Stimulated activated CD4-positive, alpha-beta T cell treated with anti-CD3 and anti-CD28 coated beads, Interleukin-15, amount 100 ng/mL, for 24 hours (primary cell): ENCODE measurements at places on chromosomes 1 and 21.

DNA sequence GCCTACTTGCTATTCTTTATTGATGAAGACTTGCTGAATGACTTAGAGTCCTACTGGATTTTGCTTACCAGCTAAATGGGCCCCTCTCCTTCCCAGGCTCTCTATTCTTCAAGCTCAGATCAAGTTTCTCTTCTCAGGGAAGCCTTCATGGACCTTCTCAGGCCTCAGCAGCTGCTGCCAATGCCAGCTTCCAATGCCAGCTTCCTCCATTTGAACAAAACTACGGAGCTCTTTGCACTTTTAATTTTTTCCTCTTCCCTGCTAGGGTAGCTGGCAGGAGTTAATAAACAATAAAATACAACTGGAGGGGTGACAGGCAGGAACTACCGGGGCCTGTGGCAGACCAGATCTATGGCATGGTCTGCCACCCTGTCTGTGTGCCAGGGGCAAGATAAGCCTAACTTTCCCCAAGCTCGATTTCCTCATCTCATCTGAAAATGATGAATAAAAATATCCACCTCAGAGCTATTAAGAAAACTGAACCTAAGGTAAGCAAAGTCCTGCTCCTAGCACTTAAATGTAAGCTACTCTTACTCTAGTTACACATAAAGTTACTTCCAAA, 995 bp upstream of the IPO13 start:
- no peak for DNase-seq

DNA sequence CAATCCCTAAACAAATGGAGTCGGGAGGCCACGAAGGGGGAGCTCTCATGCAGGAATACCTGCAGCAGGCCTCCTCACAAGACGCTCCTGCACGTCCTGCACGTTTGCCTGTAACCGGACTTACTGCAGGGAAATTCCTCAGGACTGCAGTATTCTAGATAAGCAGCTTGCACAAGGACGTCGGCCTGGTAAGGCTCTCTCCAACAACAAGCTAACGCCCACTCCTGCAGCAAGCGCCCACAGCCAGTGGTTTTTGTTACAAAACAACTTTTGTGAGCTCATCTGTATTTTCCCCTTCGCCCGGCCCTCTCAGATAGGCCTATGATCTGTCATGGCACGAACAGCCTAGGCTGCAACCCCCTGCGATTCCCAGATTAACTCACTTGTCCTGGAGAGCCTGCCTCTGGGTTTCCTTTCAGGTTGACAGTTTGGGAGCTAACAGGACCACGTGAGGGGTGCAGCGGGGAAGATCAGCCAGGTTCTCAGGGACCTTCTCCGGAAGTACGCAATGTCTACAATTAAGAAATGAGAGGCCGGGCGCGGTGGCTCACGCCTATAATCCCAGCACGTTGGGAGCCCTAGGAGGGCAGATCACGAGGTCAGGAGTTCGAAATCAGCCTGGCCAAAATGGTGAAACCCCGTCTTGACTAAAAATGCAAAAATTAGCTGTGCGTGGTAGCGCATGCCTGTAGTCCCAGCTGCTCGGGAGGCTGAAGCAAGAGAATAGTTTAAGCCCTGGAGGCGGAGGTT, 921 bp upstream of the MIB2 start:
- peak; percentile 69 for DNase-seq

DNA sequence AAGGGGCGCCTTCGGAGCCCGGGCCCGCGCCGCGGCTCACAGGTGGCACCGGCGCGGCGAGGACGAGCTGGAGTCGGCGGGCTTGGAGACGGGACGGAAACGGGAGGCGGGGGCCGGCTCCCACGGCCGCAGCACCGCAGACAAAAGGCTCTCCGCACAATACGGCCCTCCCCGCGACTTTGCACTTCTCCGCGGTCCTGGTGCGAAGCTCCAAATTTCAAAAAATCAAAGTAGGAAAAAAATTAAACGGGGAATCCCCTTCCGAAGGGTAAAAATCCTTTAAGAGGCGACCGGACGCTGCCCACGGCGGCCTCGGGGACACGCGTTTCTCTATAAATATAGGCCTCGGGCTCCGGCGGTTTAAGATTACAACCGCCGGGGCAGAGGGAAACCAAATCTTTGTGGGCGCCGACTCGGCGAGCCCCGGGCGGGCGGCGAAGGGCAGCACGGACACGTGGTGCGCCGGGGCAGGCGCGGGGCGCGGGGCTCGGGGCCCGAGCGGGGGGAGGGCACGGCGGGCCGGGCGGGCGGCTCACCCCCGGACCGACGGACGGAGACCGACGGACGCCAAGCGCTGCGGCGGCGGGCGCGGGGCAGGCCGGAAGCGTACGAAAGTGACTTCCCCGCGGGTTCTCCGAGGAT, 453 bp downstream of the PABPC4 start:
- DNase-seq: peak; percentile 42

GRCh38 chr1:156075162-156075561, 7.1 kb downstream of the MEX3A start:
- no peak for DNase-seq

DNA sequence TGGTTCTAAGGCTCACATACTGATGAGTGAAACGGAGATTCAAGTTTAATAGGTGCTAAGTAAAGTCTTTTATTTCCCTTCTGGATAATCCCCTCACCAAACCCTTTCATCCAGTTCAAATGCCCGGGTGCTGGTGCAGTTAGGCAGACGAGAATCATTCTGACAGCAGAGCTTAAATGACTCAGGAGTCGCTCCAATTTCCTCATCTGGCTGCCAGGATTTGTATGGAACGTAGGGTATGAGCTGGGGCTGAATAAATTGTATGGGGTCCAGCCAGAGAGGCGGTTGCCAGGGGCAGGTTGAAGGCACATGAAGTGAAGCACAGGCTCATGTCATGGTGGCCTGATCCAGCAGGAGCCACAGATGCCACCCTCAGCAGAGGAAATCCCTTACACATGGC, 76.0 kb downstream of the PAPPA2 start:
- no peak for DNase-seq

DNA sequence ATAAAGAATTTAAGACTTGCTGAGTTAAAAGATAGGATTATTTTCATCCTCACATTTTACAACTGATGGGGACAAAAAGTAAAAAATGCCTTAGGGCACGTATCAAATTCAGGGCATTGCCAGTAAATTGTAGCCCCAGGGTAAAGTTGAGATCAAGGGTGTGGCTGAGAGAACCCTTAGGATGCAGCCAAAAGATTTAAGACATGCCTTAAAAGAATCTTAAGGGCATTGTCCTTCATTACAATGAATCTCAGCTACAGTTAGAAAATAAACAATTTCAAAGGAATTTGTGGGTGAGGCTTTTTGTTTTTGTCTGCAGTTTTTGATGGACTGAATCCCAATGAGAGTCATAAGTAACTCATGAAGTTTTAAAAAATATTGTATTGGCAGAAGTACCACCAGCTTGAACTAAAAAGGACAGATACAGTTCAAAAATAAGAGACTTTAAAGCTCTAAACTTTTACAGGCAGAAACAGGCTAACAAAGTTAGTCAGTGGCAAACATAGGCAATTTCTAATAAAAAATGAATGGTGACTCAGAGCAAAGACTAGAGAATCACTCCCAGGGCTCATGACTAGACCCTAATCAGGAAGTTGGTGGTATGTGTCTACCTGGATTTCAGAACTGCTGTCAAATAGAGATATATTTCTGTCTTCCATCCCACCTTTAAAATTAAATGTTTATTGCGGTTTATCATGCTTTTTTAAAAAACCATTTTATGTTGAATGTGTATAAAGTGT, 165.1 kb upstream of the SNX7 start:
- DNase-seq: no peak

GRCh38 chr1:175079338-175079737, 11.7 kb downstream of the TNN start:
- no peak for DNase-seq

DNA sequence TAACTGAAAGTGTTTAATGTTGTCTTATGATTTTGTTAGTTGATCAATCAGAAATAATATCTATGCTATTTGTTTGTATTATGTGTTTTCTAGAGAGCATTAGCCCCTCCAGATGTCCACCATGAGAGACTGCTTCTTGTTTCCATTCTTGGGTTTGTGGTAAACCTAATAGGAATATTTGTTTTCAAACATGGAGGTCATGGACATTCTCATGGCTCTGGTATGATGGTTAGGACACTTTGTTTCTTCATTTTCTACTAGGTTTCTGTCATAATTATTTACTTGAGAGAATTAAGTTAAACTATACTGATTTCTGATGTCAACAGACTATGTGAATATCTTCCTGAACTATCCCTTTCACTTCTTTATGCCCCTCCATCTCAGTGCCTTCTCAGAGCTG, 16.1 kb downstream of the SLC30A7 start:
- DNase-seq: no peak

GRCh38 chr1:230587061-230587460, 55.2 kb upstream of the COG2 start:
- no peak for DNase-seq

DNA sequence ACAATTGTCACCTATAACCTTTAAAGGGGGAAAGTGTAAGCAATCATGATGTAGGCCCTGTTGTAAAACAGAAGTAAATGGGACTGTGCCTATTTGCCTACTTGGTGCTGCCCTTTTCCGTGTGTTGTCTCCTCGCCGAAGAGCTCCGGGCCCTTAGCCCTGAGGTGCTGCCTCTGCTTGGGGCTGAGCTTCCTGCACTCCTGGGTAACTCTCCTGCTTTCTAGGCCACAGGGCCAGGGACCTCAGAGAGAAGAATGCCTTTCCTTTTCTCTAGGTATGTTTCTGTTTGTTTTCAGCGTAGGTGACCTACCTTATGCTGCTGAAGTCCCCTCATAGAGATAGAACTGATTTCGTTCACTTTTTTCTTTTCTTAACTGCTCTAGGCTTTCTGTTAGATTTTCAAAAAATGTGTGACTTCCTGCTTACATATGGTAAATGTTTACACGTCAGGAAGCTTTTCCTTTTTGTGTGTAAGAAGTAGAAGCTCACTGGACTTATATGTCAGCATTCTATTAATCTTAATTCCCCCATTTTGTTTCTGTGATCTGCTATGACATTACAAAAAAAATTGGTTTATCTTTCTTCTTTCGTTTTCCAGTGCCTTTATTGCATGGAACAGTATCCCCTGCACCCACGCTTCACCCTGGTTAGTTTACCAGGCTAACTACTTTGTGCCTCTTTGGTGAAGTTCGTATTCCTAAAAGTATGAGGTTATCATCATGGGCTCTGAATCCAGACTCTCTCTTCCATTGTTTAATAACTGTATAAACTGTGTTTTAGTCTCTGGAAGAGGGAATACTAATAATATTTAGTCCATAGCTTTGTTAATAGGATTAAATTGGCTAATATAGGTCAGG, 61.7 kb downstream of the ITSN1 start:
- no peak for DNase-seq

DNA sequence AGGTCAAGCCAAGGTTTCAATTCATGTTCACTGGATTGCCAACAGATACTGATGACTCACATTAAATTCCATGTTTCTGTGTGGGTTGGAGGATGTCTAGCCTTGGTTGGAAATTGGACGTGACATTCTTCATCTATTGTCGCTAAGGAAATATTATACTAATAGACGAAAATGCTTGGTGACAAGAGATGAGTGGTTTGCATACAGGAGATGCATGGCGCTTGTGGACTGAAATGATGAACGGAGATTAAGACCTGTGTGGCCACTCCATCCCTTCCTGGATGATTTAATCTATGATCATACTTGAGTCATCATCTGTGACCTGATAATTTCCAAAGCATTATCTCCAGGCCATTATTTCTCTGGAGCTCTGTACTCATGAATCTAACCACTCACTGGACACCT, 97.0 kb upstream of the CD34 start:
- no peak for DNase-seq

DNA sequence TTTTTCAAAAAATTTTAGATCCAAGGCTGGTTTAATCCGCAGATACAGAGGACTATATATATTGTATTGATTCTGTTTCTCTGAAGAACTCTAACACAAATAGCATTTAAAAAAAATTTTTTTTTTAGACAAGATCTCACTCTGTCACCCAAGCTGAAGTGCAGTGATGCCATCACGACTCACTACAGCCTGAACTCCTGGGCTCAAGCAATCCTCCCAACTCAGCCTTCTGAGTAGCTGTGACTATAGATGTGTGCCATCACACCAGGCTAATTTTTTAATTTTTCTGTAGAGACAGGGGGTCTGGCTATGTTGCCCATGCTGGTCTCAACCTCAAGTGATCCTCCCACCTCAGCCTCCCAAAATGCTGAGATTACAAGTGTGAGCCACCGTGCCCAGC, 3.0 kb downstream of the ANKRD45 start:
- no peak for DNase-seq

GRCh38 chr1:9900142-9901043, 9.7 kb downstream of the CTNNBIP1 start:
- no peak for DNase-seq

DNA sequence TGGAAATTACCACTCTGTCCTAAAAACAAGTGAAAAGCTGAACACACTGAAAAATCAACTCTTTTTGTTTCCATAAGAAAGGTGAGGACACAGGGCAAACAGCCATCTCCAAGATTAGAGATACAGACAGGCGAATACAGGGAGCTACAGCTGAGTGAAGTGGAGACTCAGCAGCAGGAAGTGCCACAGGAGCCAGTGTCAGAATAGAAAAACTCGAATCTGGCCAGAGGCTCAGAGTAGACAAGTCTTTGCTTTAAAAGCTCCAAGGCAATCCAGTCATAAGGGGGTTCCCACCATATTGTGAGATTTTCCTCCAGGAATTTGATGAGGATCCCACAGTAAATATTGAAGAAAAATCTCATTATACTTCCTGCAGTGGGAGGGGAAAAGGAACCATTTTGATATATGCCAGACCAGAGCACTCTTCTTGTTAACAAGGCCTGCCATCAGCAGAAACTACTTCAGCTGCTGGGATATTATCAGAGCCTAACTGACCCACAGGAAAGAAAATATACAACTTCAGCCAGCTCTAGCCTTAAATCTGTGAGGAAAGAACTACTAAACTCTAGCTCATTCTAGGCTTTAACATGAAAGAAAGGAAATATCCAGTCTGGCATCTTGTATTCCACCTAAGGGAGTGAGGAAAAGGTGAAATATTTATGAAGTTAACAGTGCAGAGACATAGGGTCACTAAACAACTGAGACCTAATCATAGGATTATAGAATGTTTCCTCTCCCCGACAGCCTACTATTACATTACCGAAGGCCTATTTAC, 256.2 kb upstream of the OLFM3 start:
- DNase-seq: no peak

DNA sequence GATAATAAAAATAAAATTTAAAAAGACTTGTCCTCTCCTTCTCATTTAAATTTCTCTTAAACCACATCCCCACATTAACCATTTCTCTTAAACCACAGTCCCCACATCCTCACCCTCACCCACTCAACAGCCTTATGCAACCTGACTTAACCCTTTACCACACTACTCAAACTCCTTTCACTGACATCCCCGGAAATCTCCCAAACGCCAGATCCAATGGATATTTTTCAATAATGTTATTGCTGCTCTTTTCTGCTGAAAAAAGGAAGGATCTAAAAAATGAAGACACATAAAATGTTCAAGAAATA, 54.2 kb upstream of the EEIG2 start:
- DNase-seq: peak; percentile 25

GRCh38 chr1:66353257-66353656, 180.7 kb upstream of the SGIP1 start:
- no peak for DNase-seq

- no peak for DNase-seq
Observed at GRCh38 chr1:86455073-86455472, 13.7 kb upstream of the CLCA1 start.

GRCh38 chr1:77415579-77415978, 133.8 kb downstream of the AK5 start:
- no peak for DNase-seq

GRCh38 chr1:82116105-82116504, 315.4 kb downstream of the ADGRL2 start:
- DNase-seq: no peak
